ENCODE measurements at places on chromosomes 1 and 21. TPM values are rescaled to one million over a fixed set of nuclear protein-coding genes. Genes with fewer than 3 reads are reported as not detected.

The HRNR gene
- total RNA-seq: not detected

The GPATCH3 gene
- total RNA-seq: 29.7 TPM

The FCAMR gene
- total RNA-seq: not detected

The VN1R5 gene
- total RNA-seq: not detected

The CCDC17 gene
- 2.2 TPM for total RNA-seq

The CRYBG2 gene
- total RNA-seq: 0.64 TPM

The HPCA gene
- 1.2 TPM for total RNA-seq

The PTPRC gene
- total RNA-seq: 1.4 TPM

The KLHL17 gene
- total RNA-seq: 58.8 TPM

The CFHR5 gene
- not detected for total RNA-seq

The TMEM81 gene
- total RNA-seq: 4.0 TPM

The KRTAP7-1 gene
- not detected for total RNA-seq

The PRDX1 gene
- 719 TPM for total RNA-seq

The SDC3 gene
- 36.1 TPM for total RNA-seq

- no peak overlapping the region for H3K27ac ChIP-seq
- H3K27me3 ChIP-seq: peaks cover 21% of the 10 kb centered on the region
- no peaks in the 10 kb centered on the region for H3K36me3 ChIP-seq
- H3K4me1 ChIP-seq: no peaks in the 10 kb centered on the region
Measured at GRCh38 chr1:206911064-206911663, 10.6 kb downstream of the FCMR start.

- no peak for DNase-seq
- no peaks in the 10 kb centered on the region for H3K36me3 ChIP-seq
- peaks cover 20% of the 10 kb centered on the region for H3K4me1 ChIP-seq
- no peak overlapping the region for H3K4me3 ChIP-seq
Measured at GRCh38 chr1:32984090-32984454, 19.5 kb upstream of the RNF19B start.

- H3K4me1 ChIP-seq: no peaks in the 10 kb centered on the region
- no peak for DNase-seq
- peak overlapping the region; percentile 17 for H3K27ac ChIP-seq
- no peaks in the 10 kb centered on the region for H3K36me3 ChIP-seq
- no peaks in the 10 kb centered on the region for H3K27me3 ChIP-seq
- H3K4me3 ChIP-seq: no peak overlapping the region
Measured at GRCh38 chr21:38639571-38640354, 141.5 kb upstream of the ERG start.

GRCh38 chr1:217911908-217912307 is 280.8 kb downstream of the SPATA17 start:
- no peaks in the 10 kb centered on the region for H3K27me3 ChIP-seq

GRCh38 chr1:57270927-57271698 is 152.7 kb downstream of the DAB1 start:
- no peak overlapping the region for H3K27ac ChIP-seq
- no peak overlapping the region for H3K4me3 ChIP-seq
- no peaks in the 10 kb centered on the region for H3K36me3 ChIP-seq
- H3K4me1 ChIP-seq: no peaks in the 10 kb centered on the region
- no peak for DNase-seq

- H3K4me1 ChIP-seq: no peaks in the 10 kb centered on the region
- no peaks in the 10 kb centered on the region for H3K36me3 ChIP-seq
- H3K27ac ChIP-seq: no peak overlapping the region
- no peaks in the 10 kb centered on the region for H3K27me3 ChIP-seq
- no peak for DNase-seq
- no peak overlapping the region for H3K4me3 ChIP-seq
Measured at GRCh38 chr1:174247472-174247871, 88.2 kb downstream of the RABGAP1L start.

GRCh38 chr1:30084909-30085571 is 638.3 kb downstream of the MATN1 start:
- H3K27ac ChIP-seq: no peak overlapping the region
- H3K4me3 ChIP-seq: no peak overlapping the region
- no peak for DNase-seq
- H3K4me1 ChIP-seq: peaks cover 19% of the 10 kb centered on the region
- H3K36me3 ChIP-seq: no peaks in the 10 kb centered on the region

- DNase-seq: no peak
- no peak overlapping the region for H3K27ac ChIP-seq
- H3K27me3 ChIP-seq: no peaks in the 10 kb centered on the region
- H3K4me1 ChIP-seq: no peaks in the 10 kb centered on the region
- H3K4me3 ChIP-seq: no peak overlapping the region
Measured at GRCh38 chr1:30864681-30865080, 43.9 kb downstream of the SDC3 start.

DNA sequence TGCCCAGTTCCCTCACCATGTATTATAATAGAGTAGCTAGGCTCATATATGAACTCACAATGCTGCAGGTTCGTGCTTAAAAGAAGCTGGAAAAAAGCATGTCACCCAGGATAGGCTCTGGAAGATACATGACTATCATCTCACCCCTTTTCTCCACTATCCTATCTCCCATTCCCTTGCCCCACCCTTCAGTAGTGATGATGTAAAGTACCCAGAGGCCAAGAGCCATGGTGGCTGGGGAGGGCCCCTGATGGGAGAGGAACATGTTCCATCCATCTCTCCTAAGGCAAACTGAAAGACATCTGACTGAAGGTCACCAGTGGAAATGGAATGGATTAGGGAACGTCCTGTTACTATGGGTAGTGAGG is 20.3 kb upstream of the RBBP5 start:
- H3K4me1 ChIP-seq: 0 out of 2 replicates have a peak, but pooled peaks cover 3% of the 10 kb centered on the region
- no peaks in the 10 kb centered on the region for H3K27me3 ChIP-seq
- no peak for DNase-seq
- no peak overlapping the region for H3K4me3 ChIP-seq
- no peaks in the 10 kb centered on the region for H3K36me3 ChIP-seq

DNA sequence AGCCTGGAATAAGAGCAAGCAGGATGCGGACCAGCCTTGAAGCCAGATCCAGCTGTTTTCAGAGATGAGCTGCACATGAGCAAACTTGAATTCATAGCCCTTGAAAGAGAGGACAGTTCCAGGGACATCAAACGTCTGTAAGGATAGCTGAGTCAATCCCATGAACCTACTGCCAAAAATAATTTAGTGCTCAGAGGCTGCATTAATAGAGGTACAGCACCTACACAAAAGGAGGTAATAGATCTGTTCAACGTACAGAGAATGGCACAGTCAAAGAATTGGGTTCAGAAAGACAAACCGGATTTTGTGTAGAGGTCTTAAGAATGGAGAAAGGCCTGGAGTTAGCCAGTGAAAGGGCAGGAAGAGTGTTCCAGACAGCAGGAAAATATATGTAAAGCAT is 110.8 kb upstream of the ZC3H12A start:
- H3K4me1 ChIP-seq: no peaks in the 10 kb centered on the region
- peaks cover 8% of the 10 kb centered on the region for H3K27me3 ChIP-seq
- no peak for DNase-seq
- H3K27ac ChIP-seq: no peak overlapping the region
- no peak overlapping the region for H3K4me3 ChIP-seq

DNA sequence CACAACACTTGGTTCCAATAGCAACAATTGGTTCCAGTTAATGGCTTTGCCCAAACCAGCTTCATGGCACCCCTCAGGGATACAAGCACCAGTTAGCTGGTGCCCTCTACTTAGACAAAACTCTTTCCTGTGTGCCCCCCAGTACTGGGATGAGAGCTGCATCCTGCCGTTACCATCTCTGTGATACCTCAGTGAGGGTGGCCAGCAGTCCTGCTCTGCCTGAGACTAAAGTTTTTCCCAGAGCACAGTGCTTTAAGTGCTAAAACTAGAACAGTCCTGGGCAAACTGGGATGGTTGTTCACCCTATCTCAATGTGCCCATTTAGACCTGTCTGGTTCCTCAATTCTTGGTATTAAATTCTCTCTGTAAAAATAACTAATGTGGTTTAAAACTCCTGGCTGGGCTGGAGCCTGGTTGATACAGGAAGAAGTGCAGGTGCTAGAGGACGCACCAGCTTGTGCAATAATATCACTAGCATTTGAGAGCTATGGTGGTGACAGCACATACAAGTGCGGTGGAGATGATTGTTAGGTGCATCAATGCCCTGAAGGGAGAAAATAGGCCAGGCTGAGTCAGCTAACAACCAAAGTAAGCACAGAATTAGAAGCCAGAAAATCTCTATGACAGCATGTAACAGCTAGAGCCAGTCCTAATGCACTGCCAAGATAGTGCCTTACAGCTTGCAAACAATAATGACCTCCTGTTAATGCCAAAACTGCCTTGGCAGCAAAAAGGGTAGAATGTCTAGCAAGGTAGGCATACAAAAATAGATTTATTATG is 179.8 kb upstream of the GALNT2 start:
- no peak overlapping the region for H3K27ac ChIP-seq
- no peaks in the 10 kb centered on the region for H3K36me3 ChIP-seq
- H3K4me3 ChIP-seq: no peak overlapping the region
- peaks cover 10% of the 10 kb centered on the region for H3K27me3 ChIP-seq
- no peak for DNase-seq

- no peaks in the 10 kb centered on the region for H3K27me3 ChIP-seq
- DNase-seq: no peak
- no peaks in the 10 kb centered on the region for H3K36me3 ChIP-seq
Measured at GRCh38 chr1:198639671-198640143, 867 bp downstream of the PTPRC start.

DNA sequence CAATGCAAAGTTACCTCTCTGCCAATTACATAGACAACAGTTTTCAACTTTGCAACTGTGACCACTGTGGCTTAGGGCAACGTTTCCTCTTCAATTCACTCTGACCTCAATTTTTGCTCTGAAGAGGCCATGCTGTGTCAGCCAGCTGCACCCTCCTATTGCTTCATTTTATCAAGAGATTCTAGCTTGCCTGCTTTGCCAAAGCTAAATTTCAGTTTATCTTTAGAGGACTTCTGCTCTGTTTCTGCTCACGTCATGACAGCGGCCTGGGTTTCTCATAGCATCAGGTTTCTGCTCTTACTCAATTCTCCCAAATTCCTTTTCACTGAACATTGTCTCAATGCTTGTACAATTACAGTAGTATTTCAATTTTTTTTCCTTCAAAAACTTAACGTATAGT is 154.6 kb downstream of the PLA2G4A start:
- H3K36me3 ChIP-seq: no peaks in the 10 kb centered on the region
- no peak overlapping the region for H3K27ac ChIP-seq

- peak overlapping the region; percentile 99 for H3K4me3 ChIP-seq
- H3K27me3 ChIP-seq: no peaks in the 10 kb centered on the region
- H3K36me3 ChIP-seq: no peaks in the 10 kb centered on the region
- peak overlapping the region; percentile 90 for H3K27ac ChIP-seq
- no peak for DNase-seq
Measured at GRCh38 chr1:226309398-226310244, 657 bp upstream of the LIN9 start.

GRCh38 chr1:178122283-178122682 is 28.4 kb downstream of the RASAL2 start:
- H3K36me3 ChIP-seq: no peaks in the 10 kb centered on the region
- peaks cover 28% of the 10 kb centered on the region for H3K4me1 ChIP-seq
- no peaks in the 10 kb centered on the region for H3K27me3 ChIP-seq

GRCh38 chr1:110498270-110498669 is 20.7 kb downstream of the KCNA10 start:
- H3K27me3 ChIP-seq: no peaks in the 10 kb centered on the region
- DNase-seq: no peak
- no peak overlapping the region for H3K4me3 ChIP-seq
- no peaks in the 10 kb centered on the region for H3K4me1 ChIP-seq

DNA sequence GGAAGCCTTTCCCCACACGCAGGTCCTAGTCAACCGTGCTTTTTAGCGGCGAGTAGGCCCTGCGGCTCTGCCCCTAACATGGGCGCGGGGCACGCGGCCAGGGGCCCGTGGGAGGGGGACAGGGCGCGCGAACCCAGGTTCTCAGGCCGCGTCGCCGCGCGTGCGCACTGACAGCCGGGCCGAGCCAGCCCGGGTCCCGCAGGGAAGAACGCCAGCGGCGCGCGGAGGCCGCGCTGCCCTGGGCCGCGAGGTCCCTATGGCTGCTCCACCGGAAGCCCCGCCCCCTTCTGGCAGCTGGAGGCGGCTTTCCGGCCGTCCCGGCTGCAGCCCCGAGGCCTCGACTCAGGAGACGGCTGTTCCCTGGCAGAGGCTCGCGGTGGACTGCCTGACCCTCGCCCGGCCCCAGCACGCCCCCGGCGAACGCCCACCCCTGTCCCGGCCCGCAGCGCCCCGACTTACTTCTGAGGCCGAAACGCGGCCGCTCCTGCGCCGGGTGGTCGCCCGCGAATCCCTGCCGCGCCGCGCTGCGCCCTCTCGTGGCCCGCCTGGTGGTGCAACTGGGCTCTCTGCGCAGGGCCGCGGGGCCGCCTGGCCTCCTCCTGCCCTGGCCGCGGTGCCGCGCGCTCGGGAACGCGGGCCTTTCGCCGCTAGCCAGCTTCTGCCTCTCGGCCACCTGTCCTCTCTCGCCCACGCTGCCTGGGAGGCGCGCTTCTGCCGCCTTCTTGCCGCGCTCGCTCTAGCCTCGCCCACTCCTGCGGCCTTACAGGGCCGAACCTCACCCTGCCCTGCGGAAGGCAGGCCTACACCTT is 16.6 kb upstream of the RIPPLY3 start:
- DNase-seq: peak; percentile 61
- H3K4me1 ChIP-seq: peaks cover 4% of the 10 kb centered on the region
- no peaks in the 10 kb centered on the region for H3K36me3 ChIP-seq
- peak overlapping the region; percentile 57 for H3K4me3 ChIP-seq

GRCh38 chr1:216793303-216793702 is 70.1 kb upstream of the ESRRG start:
- no peak for DNase-seq
- no peak overlapping the region for H3K4me3 ChIP-seq
- no peaks in the 10 kb centered on the region for H3K4me1 ChIP-seq
- no peaks in the 10 kb centered on the region for H3K36me3 ChIP-seq
- no peak overlapping the region for H3K27ac ChIP-seq
- H3K27me3 ChIP-seq: no peaks in the 10 kb centered on the region

- no peaks in the 10 kb centered on the region for H3K27me3 ChIP-seq
- H3K4me3 ChIP-seq: no peak overlapping the region
- DNase-seq: no peak
- H3K27ac ChIP-seq: no peak overlapping the region
- no peaks in the 10 kb centered on the region for H3K4me1 ChIP-seq
Measured at GRCh38 chr1:212236664-212237220, 48.5 kb upstream of the PPP2R5A start.

GRCh38 chr1:11595285-11595684 is 58.9 kb downstream of the FBXO2 start:
- no peaks in the 10 kb centered on the region for H3K36me3 ChIP-seq
- H3K4me1 ChIP-seq: no peaks in the 10 kb centered on the region
- DNase-seq: no peak
- no peak overlapping the region for H3K27ac ChIP-seq
- H3K4me3 ChIP-seq: no peak overlapping the region
